ENCODE measurements at places on chromosomes 3 and 15.

DNA sequence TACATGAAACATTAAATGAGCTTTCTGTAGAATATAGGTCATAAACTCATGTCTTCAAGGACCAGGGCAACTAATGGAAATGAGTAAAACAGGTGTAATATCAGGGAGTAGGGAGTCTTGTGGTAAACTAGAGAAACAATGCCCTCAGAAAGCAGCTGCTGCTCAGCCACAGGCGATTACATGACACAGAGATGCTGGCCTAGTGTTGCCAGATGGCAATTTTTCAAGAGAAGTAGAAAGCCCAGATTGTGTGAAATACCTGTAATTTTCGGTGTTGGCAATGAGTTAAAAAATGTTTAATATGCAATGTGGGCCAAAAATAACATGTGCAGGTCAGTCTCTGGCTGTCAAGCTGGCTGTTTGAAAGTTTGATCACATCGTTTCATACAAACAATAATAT, 23.4 kb downstream of the NCEH1 start:
- no peak for DNase-seq

- DNase-seq: no peak
Observed at GRCh38 chr15:41494922-41495735, 1.5 kb downstream of the ITPKA start.

DNA sequence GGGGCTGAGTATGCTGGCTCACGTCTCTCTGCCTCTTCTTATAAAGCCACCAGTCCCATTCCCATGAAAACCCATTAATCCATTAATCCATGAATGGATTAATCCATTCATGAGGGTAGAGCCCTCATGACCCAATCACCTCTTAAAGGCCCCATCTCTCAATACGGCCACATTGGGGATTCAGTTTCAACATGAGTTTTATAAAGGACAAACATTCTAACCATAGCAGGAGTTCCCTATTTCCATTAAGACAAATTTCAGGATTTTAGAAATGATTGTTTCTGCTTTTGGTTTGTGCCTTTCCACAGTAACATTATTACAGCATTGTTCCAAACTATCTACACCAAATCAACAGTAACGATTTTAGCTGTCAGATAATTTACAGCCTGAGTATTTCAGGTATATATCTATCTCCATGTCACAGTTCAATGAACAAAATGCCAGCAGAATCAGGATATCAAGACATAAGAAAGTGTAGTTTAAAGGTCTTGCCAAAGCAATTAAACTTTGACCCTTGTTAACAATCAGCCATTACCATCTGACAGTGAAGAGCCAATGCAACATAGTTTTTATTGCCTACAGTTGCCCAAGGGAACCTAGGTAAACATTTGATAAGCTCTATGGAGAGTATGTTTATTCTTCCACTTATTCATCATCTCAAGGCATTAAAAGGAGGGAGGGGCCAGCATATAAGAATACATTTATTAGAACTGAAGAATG, 3.8 kb downstream of the TSPAN3 start:
- DNase-seq: no peak

- DNase-seq: no peak
Observed at GRCh38 chr15:77508541-77509243, 88.0 kb downstream of the HMG20A start.

DNA sequence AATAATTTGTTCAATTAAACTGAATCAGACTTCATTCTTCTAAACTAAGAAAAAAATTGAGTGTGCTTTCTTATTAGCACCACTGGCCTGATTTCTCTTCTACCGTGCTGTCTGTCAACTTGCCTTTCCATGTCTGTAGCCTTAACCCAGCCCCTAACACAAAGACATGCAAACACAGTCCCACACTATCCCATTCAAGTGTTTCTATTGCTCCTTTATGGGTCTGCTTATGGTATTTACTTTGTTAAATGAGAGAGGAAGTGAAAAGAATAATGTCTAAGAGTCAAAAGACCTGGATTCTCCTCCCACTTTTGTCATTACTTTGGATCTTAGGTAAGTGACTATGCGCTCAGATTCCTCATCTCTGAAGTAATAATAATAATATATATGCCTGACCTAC, 55.3 kb downstream of the GTF2E1 start:
- DNase-seq: no peak

DNA sequence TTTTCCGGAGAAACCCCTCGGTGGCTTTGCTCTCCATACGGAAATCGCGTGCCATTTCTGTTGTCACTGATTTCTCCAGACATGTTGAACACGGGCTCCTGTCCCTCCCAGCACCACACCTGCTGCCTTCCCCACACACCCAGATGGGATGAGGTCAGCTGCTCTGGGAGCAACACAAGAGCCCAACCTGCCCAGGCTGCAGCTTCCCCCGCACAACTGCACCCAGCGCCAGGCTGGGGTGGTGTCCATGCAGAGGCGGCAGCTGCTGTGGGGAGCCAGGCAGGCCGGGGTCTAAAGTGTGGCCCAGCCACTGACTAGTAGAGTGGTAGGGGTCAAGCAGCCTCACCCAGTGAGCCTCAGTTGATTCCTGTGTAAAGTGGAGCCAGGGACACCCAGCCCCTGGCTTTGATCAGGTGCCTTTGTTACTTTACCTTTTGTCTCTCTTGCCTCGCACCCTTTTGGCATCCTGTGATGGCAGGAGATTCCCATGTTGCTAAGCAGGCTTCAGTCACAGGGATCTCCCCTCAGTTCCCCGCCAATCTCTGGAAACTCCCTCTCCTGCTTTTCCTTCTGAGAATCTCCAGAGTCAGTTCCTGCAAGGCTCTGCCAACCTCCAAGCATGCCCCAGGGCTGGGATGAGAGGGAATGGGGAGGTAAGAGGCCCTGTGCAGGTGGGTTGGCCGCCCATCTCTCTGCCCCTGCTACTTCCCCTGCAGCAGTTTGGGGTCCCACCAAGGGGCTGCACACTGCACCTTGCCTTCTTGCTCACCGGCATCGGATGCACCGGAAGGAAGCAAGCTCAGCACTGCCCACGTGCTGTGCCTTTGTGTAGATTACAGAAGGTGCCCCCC, 91.8 kb upstream of the ALDH1A3 start:
- no peak for DNase-seq

DNA sequence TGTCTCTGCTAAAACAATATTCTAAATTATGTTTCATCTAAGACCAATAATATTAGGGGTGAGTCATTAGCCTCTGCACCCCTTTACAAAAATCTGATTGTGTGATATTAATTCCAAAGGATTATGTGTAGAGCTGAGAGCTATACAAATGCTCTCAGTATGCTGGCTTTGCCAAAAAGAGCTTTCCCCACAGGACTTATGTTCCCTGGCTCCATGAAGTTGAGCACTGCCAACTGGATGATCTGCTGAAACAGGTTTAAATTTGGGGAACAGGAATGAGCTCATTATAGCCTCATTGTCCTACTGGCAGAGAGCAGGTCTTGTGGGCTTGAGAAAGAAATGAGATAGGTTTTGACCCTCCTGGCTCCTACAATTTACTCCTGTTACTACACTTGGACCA, 347.8 kb upstream of the LMCD1 start:
- no peak for DNase-seq

DNA sequence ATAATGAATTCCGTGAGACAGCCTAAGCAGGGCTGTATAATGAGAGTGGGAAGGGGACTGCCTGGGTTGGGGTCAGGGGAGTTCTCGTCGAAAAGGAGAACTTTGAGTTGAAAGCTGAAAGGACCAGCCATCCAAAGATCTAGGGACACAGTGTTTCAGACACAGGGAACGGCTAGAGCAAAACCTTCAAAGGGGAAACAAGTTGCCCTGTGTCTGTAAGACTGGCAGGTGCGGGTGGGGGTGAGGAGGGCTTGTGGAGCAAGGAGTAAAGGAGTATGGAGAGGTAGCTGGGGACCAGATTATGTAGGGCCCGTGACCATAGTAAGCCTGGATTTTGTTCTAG, 1.3 kb upstream of the SRP14 start:
- DNase-seq: no peak

GRCh38 chr15:100168787-100169186, 173.0 kb downstream of the ADAMTS17 start:
- no peak for DNase-seq
